ENCODE measurements at places on chromosomes 6 and 20.

- DNase-seq, result no peak
Measured at GRCh38 chr6:97427648-97428047, 144.6 kb upstream of the MMS22L start.

DNA sequence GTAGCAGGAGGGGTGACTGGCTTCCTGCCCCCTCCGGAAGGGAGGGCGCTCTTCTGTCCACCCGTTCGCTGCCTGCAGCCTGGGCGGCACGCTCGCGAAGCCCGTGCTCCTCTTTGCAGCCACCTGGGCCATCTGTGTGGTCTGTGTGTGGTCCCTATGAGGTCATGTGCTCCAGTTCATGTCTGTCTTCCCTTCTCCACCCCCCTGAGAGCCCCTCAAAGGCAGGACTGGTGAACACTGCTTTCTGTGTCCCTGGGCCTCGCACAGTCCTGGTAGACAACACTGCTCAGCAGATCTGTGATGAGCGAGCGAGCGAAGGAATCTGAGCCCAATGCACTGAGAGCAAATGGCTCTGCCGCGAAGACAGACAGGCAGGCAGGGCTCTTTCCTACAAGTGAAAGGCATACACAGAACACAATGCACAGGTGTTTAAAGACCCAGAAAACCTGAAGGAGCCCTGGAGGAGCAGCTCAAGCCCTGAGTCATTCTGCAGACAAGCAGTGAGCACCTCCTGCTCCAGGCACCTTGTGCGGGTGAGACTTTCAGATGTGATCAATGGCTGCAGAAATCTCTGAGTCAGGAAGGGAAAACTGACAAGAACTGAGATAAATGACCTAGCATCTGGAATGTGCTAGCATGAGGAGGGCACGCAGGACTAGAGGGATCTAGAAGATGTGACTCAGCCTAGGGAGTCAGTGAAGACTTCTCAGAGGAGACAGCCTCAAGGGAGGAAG, 27.1 kb downstream of the PPP1R3G start:
- no peak for DNase-seq

- no peak for DNase-seq
Measured at GRCh38 chr20:55567826-55568225, 437.5 kb downstream of the CBLN4 start.

GRCh38 chr6:111740506-111740905, 132.7 kb downstream of the FYN start:
- no peak for DNase-seq

Measured in stimulated activated CD4-positive, alpha-beta T cell treated with anti-CD3 and anti-CD28 coated beads, TNF-alpha, amount 100 ng/mL, for 48 hours (primary cell).